ENCODE measurements at places on chromosomes 4 and X.

DNA sequence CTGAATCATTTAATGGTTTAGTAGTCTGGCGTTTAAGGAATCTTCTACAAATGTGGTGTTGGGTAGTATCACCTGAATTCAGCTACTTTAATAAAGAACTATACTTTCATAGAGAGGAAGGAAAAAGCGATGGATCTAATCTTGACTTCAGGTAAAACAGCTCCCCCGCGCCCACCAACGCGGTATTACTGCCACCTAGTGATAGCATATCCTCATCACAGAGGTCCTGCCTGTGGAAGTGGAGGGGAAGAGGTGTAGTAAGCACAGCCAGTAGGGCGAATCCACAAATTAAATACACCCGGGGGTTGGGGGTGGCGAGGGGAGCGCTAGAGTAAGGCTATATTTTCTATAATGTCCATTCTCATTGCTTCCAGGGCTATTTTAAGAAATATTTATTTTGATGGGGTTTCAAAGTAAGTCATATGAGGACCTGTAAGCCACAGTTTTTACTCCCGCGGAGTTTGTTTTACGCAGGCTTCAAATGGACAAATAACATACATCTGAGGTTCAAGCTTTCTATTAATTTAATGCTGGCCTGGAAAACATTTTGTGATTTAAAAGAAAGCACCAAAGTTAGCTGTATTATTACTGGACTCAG, 8.3 kb upstream of the DAPP1 start:
- peak; percentile 66 for DNase-seq

- no peak for DNase-seq
Measured at GRCh38 chrX:643241-643595, 12.6 kb downstream of the SHOX start.

GRCh38 chr4:38860788-38861424, 4.3 kb upstream of the TLR6 start:
- no peak for DNase-seq

GRCh38 chrX:121013897-121014455, 28.4 kb upstream of the CT47A1 start:
- no peak for DNase-seq

DNA sequence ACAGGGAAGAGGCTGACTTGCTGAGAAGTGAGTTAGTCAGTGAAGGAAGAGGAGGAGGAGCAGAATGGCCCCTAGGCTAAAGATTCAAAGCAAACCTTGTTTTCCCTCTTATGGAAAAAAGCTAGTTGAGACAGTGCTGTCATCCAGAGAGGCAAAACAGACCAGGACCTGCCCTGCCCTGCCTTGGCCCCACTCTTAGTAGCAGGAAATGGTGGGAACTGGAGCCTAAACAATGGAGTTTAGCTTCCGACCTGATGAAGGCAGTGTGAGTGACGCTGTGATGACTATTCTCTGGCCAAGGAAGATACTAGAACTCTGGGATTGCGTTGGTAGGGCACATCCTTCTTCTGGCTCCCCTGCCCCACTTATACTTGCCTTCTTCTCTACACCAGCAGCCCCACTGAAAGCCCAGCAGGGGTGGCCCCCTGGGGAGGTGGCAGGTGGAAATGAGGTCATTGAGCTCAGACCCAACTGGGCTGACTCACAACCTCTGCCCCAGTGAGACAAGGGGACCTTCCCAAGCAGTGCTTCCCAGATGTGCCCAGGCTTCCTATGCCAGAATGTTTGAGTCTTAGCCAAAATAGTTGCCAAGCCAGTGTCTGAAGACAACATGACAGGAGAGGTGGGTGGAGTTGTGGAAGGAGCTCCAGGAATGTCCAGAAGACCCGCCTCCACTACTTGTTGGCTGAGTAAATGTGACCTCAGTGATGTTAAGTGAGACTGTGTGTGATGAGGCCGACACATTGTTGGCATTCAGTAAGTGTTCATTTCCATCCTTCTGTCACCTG, 38.8 kb downstream of the MSN start:
- peak; percentile 45 for DNase-seq

DNA sequence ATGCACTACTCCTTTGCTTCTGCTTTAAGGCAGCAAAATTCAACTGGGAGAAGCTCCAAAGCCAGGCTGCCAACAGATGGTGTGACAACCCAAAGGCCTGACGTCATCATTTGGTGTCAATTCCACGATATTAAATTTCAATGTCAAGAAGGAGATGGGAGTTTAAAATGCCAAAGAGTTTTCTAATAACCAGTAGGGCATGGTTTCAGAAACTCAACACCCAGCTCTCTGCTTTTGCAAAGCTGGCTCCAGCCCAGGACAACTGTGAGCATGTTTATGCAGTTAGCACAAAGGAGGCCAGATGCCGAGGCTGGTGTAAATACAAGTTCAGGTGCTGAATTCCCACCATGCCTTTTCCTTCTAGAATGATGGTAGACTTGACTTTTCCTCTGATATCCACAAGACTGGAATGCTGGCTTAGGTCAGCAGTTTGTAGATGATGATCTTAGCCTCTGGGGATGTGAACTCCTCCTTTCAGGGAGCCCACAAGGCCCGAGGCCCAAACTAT, 67.3 kb downstream of the AFAP1 start:
- DNase-seq = peak; percentile 98

- peak; percentile 81 for DNase-seq
Measured at GRCh38 chrX:13094828-13095341, 50.5 kb upstream of the FAM9C start.
